Cerebellar nuclear complex (tissue), 1 donor: ENCODE measurements at places on chromosomes 5 and 9.

GRCh38 chr5:7548596-7548995, 152.7 kb downstream of the ADCY2 start:
- no peak for DNase-seq

DNA sequence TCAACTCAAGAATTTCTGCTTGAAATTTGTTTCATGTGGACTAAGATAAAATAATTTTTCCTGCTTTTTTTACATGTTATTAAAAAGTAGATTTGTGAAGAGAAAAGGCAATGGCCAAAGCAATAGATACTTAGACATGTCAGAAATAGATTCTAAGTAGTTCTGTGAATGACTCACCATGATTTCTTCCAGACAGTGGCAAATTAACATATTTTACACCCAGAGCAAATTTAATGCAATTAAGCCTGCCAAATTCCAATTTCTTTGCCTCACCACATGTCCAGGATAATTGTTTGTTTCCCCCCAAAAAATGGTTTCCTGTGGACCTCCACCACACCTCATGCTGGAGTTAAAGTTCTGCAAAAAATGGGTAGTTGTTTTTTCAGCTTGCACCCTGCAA, 651.4 kb downstream of the CETN3 start:
- DNase-seq, result no peak

- DNase-seq, result no peak
Observed at GRCh38 chr5:132407970-132408369, 38.5 kb downstream of the SLC22A5 start.

- no peak for DNase-seq
Observed at GRCh38 chr5:135120951-135121350, 86.9 kb upstream of the PITX1 start.

GRCh38 chr9:78856144-78856543, 559.2 kb downstream of the PSAT1 start:
- DNase-seq, result no peak

- DNase-seq, result no peak
Observed at GRCh38 chr5:36252722-36253365, 11.1 kb upstream of the NADK2 start.
